Choroid plexus epithelial cell (primary cell): ENCODE measurements at places on chromosomes 12 and 14.
A peak's percentile ranks its signal among the peaks of the same experiment; 100 is the strongest.

DNA sequence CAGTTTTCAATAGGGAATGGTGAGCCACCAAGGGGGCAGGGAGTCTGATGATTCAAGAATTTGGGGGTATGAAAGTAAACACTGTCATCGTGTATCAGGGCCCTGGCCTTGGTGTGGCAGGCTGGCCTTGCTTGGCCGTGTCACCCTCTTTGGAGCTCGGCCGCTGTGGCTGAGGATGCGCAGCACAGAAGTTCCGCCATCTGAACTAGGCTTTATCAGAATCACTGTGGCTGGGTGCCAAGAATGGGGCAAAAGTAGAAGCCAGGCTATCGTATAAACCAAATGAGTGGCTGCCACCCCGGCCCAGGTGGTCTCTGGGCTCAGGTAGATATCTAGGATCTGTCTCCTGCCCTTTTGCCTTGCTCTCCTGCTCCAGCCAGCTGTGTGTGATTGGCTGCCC, 137.4 kb downstream of the PAPOLA start:
- DNase-seq: no peak

- no peak for DNase-seq
These were observed 46.5 kb upstream of the TSPAN11 start for GRCh38 chr12:30880061-30880460.

- no peak for DNase-seq
These were observed 133.9 kb upstream of the RAP1B start for GRCh38 chr12:68476794-68477193.

- DNase-seq: no peak
These were observed 6.3 kb upstream of the FBRSL1 start for GRCh38 chr12:132483612-132484011.

DNA sequence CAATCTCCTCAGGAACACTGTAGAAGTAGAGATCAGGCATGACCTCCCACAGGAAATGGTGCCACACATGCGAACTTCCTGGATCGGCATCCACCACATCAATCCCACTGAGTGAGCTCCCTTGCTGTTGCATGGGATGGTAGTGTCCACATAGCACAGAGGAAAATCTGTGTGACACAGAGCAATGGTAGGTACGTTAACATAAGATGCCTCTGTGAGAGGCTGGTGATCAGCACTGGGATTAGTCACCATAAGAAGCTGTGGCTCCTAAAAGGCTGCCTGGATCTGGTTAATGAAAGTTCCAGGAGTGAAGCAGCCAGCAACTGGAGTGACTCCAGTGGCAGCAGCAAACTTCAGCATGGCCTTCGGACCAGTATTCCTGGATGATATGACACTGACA, 21.8 kb downstream of the WDHD1 start:
- no peak for DNase-seq

DNA sequence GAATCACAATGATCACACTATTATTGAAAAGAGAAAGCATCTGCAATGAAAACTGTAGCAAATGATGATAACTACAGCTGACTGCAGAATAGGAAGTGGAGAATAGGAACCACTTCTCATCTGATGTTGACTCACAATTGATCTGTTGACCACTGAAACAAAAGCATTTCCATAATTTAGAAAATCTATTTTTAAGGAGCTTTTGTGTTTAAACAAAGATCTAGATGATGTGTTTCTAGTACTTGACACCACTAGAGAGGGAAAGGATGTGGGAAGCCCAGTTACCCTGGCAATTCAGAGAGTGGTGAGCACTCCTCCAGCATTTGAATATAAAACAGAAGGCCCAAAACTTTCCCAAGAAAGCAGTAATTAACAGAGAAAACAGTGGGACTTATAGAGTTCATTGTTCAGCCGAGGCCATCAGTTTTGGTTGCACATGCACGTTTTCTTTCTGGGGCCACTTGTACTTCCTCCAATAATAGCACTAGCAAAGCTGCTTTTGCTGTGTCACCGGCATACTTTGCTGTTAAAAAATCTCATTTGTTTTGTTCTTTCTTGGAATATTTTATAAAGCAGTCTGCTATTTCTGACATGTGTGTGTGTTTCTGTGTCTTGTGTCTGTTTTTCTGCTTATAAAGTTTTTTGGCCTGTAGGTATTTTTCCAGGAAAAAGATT, 76.1 kb upstream of the HECTD1 start:
- DNase-seq: peak; percentile 14

- peak; percentile 17 for DNase-seq
These were observed 15.9 kb downstream of the ATP6V1D start for GRCh38 chr14:67343601-67344230.

- no peak for DNase-seq
These were observed 562 bp downstream of the ZFYVE1 start for GRCh38 chr14:73026243-73026844.

- peak; percentile 96 for DNase-seq
These were observed 107.9 kb downstream of the PTPRQ start for GRCh38 chr12:80551897-80552296.

DNA sequence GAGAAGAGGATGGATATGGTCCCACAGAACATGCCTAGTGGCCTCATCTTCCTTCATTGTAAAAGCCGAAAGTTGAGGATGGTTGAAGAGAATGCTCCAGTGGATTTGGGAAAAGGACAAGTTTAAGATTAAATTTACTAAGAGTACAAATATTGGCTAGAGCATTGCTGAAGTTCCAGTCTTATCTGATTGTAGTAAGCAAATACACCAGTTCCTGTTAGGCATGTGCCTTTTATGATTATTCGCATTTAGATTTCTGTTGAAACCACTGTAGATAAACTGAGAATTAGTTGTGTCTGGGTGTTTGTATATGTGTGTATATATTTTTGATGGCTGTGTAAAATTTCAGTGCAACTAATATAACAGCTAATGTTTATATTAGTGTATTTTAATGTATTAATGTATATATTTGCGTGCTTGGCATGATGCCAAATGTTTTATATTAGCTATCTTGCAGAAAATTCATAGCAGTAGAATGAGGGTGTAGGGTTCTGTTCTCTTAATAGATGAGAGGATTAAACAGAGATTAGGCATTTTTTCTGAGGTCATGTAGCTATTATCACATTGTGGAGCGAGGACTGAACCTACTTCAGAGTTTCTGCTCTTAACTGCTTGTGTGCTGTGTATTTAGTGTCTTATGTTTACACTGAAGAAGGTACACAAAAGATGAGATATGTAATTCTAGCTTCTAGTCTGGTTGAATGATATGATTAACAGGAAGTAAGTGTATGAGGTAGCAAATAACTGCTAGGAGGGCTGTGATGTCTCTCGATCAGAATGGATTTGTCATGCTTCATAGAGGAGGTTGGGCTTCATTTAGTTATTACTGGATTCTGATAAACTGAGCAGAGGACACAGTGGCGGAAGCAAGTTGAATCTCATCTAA, 21.1 kb downstream of the FKBP3 start:
- DNase-seq: peak; percentile 53

DNA sequence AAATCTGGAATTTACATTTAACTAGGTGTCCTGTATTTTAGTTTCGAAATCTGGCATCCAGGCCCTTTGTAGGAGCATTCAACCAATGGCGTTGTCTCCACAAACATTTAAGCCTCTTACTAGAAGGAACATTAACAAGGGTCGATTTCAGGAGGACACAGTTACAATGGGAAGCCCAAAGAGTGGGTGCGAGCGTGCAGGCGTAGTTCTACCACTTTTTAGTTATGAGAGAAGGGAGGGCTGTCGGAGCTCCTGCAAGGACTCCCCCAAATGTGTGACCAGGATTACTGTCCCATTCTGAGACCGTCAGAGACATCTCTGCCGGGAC, 365 bp upstream of the ABHD4 start:
- DNase-seq: peak; percentile 28

DNA sequence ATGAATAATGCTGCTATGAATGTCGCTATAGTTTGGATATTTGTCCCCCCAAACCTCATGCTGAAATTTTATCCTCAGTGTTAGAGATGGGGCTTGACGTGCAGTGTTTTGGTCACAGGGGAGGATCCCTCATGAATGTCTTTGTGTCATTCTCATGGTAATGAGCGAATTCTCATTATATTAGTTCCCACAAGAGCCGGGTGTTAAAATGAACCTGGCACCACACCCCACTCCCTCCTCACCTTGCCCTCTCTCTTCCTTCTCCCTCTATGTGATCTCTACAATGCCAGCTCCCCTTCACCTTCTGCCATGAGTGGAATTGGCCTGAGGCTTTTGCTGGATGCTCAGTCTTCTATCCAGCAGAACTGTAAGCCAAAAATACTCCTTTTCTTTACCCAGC, 37.5 kb upstream of the YAF2 start:
- no peak for DNase-seq

GRCh38 chr12:103751600-103751999, 89.4 kb downstream of the NT5DC3 start:
- no peak for DNase-seq

DNA sequence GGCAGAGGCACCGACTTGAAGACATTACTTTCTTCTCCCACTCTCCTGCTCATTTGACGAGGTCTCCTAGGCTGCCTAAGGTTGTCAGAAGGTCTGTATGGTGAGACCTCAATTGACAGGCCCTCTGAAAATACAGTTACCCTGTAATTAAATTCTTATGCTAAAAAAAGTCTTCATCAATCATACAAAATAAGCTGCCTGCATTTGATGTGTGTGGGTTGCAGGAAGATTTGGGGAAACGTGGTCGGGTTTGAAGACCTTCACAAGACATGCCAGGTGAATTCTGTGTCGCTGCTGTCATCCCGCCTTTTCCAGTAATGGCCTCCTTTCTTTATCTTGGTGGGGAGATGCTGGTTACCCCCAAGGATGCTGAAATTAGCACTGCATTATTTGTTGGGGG, 299.4 kb downstream of the CACNA1C start:
- no peak for DNase-seq

DNA sequence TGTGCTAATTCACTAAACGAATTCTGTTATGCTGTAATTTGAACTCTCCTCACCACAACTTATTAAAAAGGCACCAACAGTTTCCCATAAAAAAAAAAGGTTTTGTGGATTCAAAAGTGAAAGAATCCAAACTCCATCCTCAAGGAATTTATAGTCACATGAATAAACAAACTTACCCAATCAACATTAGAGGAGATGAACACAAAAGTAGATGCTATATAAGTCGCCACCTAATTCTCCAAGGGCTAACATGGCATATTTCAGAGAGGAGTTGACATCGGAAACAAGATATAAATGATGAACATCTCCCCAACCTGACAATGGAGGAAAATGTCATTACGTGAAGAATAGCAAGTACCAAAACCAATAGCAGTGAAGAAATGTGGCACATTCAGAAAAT, 265.5 kb upstream of the PRKD1 start:
- DNase-seq: no peak

- no peak for DNase-seq
These were observed 636 bp upstream of the IFNG-AS1 start for GRCh38 chr12:67988601-67989021.

DNA sequence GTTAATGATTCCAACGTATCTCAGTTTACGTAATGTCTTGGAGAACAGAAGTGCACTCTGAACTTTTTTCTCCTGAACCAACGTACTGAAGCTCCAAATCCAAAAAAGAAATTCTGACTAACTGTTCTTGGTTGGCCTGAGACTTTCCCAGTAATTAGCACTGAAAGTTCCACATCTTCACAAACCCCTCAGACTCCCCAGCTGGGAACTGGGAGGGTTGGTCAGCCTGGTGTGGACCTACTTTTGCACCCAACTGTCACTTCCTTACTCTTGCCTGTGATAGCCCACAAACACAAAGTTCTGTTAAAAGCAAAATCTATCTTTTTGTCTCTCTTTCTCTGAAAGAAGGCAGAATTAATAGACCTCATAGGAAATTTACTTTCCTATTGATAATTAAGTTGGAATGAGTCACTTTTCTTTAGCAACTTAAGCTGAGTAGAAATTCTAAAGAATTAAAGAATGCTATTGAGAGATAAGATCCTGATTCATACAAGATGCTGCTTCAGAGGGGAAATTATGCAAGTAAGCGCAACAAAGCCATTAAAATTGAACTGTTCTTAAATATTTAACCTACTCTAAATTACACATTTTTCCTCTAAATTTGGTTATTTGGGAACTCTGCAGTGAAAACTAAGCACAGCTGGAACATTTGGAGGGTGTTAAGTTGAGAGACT, 155.0 kb downstream of the EPS8 start:
- DNase-seq: peak; percentile 72

GRCh38 chr12:95004610-95005009, 1.1 kb upstream of the NDUFA12 start:
- DNase-seq: peak; percentile 77

- no peak for DNase-seq
These were observed 8.2 kb upstream of the A2M start for GRCh38 chr12:9123781-9124382.

GRCh38 chr12:104630230-104630670, 173.5 kb downstream of the CHST11 start:
- DNase-seq: no peak

DNA sequence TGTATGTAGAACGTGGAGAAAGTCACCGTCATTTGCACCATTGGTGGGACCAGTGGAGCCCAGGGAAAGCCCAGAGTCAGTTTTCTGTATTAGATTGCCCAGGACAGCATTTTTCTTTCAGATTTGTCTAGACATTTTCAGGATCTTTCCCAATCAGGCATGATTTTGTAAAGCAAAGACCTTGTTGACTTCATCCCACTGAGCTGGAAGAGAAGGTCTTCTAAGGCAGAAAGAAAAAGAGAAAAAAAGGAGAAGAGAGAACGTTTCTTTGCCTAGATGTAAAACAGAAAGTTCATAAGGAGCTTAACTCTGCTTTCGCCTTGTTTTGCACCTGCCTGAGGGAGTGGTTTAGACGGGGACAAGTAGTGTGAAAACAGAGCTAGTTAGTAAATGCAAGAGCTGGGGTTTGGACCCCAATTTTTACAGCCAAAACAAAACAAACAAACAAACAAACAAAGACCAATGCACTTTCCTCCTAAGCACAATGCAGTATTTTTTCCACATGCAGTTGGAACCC, 273.1 kb downstream of the ZFP36L1 start:
- no peak for DNase-seq

DNA sequence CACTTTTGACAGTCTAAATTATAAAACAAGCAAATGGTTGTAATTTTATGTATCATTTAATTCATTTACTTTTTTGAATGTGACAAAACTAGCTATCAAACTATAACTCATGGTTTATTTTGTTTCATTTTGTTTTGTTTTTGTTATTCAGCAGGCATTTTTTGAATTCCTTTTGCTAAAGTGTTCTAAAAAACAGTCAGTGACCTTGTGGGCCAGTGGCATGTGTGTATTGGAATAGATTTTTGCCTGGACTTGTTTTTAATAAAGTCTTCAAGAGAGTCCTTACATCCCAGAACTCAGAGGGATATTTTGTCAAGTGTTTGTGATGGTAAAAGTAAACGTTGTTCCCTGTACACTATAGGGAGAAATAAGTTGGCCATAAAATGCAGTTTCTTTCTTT, 369.7 kb upstream of the SYT1 start:
- DNase-seq: peak; percentile 80
